ENCODE measurements at places on chromosomes 6 and 20.

DNA sequence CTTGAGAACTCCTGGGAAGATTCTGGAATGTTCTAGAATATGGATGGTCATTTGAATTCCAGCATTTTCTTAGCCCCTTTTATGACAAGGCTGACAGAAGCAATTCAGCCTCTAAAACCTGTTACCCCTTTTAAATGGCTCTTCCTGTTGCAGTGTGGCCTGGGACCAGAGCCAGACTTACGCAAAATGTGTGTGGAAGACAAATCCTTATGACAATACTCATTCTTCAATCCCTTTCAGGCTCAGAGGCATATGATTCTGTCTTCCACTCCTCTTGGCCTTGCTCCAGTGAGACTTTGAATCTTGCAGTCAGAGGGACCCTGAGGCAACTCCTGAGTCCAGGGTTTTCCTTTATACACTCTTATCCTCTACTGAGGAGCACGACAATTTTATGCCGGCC, 287.0 kb downstream of the CLIC5 start:
- no peak for DNase-seq

DNA sequence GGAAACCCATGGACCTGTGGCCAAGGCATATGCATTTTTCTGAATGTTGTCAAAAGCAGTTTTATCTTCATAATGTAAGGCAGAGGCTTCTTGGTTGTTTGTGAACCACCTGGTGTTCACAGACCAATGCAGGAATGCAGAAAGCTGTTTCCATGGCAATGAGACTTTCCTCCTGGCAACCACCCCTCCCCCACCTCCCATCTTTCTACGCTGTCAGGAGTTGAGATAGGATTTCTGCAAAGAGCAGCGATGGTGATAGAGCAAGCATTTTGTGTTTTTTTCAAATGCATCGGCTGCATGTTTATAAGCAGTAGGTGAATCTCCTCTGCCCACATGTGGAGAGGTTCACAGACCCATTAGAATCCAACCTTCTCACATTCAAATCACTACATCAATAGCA, 114.1 kb upstream of the SMLR1 start:
- no peak for DNase-seq

DNA sequence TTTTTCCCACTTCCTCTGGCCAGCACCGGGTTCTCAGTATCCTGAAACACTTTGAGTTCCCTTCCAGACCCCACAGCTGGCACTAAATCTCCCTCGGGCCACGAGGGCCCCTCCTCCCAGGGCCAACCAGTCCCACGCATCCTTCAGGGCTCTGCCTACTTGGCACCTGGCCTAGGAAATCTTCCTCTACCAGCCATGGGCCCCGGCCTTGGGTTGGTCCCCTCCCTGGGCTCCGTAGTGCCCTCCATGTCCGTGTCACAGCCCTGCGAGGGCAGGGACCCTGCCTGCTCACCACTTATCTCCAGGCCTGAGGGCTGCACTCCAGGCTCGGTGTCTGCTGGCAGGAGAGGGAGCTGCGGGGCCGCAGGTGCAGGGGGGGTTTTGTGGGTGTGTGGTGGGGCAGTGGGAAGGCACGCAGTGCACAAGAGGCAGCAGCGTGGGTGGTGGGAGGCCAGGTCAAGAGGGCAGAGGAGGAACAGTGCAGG, 48.8 kb upstream of the CDH22 start:
- DNase-seq = peak; percentile 52

DNA sequence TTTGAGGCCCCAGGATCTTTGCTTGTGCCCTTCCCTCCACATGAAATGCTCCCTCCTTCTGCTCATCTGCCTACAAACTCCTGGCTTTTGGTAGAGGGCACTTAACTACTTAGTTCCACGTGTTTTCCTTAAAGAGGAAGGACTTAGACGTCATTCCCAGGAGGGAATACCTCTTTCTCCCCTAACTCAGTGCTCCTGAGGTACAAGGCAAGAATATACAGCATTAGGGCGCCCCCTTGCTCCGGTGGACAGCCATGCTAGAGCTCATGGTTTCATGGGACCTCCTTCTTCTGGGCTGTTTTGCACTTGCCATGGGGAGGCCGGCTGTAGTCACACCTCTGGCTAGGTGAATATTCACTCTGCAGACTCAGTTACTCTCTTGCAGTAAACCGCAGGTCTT, 93.8 kb upstream of the LY86 start:
- DNase-seq = peak; percentile 72

DNA sequence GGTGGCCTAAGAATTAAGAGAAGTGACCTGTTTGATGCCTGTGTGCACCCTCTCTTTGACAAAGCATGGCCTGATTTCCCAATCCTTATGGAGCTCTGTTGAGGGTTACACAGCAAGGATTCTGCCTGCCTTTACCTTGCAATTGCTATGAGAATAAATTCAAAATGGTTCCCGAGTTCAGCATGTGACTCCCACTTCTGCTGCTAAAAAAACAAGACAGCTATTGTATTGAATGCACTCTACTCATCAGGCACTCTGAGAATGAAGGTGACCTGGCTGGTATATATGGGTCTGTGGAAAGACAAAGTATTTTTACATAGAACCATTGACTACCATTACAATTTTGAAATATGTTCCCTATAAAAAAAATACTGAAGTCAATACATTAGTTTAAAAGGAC, 190.3 kb downstream of the ATXN1 start:
- no peak for DNase-seq

GRCh38 chr6:83822629-83823169, 30.5 kb upstream of the RIPPLY2 start:
- DNase-seq = no peak

DNA sequence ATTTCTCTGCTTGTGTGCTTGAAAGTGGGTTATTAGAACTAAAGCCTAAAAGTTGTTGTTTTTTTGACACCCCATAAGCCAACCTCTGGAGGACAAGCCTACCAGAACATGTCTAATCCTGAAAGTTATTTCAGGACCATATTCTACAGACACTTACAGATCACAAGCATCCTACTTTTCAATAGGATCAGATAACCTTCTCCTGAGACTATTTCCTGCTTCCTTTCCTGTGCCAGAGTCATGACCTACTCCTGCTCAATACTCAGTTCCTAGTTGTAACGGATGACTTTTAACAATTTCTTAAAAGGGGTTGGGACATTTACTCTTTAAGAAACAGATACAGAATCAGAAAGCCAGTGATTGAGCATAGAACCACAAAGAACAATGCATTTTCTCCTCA, 5.3 kb upstream of the FILIP1 start:
- no peak for DNase-seq

DNA sequence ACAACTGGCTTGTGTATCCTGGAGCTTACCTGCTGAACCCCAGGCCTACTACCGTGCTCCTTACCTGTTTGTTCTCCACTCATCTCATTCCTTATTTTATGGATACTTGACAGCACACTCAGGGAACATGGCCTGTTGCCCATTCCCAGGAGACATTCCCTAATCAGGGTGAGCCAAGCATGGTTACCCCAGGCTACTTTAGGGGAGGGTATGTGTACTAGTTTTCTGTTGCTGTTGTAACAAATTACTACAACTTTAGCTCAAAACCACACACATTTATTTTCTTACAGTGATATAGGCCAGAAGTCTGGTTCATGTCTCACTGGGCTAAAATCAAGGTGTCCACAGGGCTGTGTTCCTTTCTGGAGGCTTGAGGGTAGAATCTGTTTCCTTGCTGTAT, 15.0 kb upstream of the TRAM2 start:
- DNase-seq = no peak

- no peak for DNase-seq
Observed at GRCh38 chr6:12570461-12571030, 146.0 kb upstream of the PHACTR1 start.

DNA sequence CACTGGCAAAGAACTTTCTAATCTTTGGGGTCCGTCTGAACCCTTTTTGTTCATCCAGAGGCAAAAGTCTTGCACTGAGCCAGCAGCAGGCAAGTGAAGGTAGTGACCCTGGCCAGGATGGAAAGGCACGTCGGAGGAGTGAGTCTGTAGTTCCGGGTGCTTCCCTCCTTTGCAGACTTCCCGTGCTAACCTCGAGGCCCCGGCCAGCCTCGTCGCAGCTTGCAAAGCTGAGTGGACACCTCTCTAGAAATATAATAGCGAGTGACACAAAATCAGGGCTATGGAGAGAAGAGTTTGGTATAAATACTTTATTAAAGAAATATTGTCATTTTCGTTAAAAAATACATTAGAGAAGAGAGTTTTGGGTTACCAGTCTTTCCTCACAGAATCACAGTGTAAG, 9.9 kb downstream of the PSMG4 start:
- DNase-seq = no peak

DNA sequence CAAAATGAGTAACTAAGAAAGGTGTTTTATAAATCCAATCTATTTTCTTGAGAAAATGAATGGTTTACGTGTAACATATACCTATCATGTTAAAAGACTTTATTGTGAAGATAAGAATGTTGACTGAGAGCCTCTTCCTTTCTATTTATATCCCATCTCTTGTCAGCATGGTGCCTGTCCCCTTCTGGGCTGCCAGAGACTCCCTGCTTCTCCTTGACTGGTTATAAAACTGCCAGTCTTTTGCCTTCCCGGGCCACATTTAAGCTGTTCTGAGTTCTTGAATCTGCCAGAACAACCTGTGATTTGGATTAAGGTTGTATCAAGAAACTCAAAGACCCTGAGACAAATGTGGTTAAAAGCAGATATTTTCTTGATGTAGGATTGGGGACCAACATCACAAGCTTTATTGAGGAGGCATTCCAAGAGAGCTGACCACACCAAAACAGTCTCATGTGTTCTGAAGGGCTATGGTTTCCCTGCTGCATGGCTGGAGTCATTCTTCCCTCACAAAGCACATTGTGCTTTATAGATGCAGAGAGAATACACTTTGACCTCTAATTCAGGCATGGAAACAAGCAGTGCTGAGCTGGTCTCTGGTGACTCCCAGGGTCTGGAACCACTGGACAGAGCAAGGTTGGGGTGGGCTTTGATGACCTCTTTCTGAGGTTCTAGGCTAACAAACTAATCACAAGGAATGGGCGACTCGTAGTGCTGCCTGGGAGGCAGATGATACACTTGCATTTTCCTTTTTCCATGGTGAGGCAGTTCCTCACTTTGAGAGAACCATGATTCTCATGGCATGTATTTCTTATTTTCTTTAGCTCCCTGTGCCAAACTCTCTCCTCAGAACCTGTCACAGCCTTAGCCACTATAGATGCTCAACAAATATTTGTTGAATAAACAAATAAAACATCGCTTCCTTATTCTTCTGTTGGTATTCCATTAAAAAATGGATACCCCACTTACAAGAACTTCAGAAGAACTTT, 205.0 kb upstream of the PREP start:
- DNase-seq = no peak

DNA sequence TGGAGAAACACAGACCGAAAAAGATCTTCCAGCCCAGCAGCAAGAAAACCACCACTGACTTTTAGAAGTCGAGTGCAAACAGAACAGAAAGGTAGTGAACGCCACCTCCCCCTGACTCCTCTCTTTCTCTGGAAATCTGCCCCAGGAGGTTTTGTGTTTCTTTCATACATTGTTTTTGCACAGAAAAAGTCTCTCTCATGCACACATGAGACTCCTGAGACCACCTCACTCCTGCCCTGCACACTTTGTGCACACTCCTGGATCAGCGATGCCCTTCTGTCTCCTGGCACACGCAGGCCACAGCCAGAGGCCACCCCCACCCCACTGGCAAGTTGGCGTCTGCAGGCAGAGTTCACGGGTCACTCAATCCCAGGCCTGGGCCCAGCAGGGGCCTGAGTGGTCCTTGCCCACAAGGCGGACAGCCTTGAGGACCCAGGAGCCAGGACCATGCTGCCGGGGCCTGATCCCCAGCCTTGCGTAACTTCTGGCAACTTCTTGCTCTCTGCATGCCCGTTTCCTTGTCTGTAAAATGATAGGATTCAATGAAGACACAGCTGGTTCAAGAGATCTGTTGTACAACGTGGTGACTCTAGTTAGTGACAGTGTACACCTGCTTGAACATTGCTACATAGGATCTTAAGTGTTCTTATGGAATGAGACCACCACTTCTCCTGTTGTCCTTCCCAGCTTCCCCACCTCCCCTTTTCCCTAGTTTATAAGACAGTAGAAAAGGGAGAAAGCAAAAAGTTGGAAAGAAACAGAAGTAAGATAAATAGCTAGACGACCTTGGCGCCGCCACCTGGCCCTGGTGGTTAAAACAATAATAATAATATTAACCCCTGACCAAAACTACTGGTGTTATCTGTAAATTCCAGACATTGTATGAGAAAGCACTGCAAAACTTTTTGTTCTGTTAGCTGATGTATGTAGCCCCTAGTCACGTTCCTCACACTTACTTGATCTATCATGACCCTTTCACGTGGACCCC, 30.2 kb upstream of the CST7 start:
- no peak for DNase-seq

- no peak for DNase-seq
Observed at GRCh38 chr6:131910219-131910589, 41.0 kb downstream of the CCN2 start.

DNA sequence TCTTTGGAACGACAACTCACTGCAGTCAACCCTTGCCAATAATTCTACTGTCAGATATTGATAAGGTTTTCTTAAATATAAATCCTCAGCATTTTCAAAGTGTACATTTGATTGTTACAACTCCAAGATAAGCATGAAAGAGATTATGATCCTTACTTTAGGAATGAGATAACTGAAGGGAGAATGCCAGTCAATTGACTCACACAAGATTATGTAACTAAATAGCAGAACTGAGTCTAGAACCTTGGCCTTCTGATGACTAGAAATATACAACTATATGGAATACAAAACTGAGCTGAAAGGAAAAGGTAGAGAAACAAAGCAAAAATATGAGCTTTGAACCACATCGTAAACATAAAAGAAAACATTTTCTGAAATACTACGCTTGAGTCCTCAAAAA, 26.9 kb upstream of the STXBP5 start:
- DNase-seq = no peak

DNA sequence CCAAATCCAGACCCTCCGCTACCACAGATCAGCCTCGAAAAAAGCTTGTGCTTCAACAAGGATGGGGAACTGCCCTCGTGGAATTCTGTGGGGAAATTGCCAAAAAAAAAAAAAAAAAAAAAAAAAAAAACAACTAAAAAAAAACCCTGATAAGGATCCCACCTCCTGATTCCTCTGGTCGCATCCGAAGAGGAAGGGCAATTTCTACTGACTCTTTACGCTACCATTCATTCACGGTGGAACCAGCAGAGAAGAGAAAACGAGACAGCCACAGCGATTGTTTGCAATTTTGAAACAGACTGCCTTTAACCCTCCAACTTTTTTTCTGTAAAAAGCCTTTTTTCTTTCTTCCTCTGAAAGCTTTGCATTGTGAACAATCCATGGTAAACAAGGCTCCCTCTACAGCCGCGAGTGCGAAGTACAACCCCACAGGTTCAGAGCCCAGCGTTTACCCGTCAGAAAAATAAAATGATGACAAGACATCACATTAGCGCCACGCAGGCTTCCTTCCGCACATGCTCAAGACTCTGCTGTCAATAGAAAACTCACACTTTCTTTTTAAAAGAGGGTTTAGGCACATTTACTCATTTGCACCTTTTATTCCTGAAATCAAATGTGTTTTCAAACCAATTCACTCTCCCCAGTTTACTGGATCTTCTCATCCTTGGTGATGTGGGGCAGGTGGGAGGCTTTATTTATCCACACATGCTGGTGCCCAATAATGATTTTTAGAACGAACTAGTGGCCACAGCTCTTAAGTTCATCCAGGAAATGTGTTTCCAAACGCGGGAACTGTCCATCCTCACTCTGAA, 100.0 kb downstream of the NOL4L start:
- peak; percentile 85 for DNase-seq
